ENCODE measurements at places on chromosomes 7 and 10.

DNA sequence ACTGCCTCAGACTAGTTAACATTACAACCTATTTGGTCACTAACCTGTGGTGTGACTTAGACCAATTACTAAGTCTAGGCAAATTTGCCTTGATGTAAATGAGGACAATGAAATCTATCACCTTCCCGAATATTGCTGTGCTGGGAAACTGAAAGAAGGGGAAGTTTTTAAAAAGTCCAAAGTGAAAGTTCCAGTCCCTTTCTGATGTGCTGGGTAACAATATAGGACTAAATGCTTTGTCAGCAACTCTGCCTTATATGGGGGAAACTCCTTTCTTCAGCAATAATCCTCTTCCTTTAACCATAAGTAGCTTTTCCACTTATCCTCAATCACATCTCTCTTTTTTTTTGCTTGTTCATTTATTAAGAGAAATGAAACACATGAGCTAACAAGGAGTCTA lies 3.9 kb downstream of the PIK3AP1 start:
- no peak for DNase-seq

GRCh38 chr10:98420786-98421185 lies 5.8 kb upstream of the PYROXD2 start:
- no peak for DNase-seq

- DNase-seq: no peak
Measured at GRCh38 chr10:100612601-100613595, 77.2 kb downstream of the HIF1AN start.

GRCh38 chr7:126716321-126716720 lies 536.4 kb downstream of the GRM8 start:
- no peak for DNase-seq

DNA sequence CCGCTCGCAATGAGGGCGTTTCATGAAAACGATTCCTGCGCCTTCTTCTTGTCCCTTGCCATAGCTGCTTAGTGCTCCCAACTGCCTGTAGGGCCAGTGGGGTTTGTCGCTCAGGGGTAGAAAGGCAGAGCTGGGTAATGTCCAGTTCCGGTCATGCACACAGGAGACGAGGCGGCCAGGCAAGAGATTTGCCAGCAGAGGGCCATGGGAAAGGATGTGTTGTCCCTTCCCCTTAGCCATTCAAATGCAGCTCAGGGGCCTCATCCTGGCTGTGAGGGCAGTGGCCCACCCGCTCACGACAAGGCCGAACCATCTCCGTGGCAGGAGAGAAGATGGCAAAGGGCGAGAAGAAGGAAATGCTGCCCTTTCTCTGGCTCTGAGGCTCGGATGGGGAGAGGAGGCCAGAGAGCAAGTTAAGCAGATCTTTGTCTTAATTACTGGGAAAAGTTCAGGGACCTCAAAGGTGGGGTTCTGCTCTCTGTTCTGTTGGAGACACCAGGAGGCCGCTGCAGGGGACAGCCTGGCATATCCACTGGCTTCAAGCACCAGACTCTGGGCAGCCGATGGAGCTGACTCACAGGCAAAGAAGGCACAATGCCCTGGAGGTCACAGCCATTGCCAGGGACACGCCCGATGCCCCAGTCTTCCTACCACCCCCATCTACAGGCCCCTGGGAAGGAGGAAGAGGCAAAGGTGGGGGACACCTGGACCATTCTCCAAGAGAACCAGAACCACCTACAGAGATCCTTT lies 534.8 kb upstream of the MGMT start:
- no peak for DNase-seq

GRCh38 chr7:69919426-69920111 lies 321.3 kb downstream of the AUTS2 start:
- no peak for DNase-seq

- DNase-seq: peak; percentile 54
Measured at GRCh38 chr10:12499076-12499986, 150.0 kb downstream of the CAMK1D start.

DNA sequence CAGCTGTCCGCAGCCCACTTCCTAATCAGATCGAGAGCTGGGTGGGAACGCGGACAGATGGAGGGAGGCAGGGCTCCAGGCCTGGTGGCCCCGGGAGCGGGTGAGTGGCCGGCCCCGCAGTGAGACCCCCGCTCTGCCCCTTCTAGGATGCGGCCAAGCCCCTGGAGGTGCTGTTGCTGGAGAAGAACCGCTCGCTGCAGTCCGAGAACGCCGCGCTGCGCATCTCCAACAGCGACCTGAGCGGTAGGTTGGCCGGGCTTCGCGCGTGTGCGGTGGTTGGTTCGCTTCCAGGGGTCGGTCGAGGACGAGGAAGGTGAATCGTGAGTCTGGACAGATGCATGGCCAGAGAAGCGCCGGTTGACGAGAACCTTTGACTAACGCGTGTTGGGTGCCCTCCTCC lies 91.3 kb upstream of the SH2B2 start:
- DNase-seq: no peak

DNA sequence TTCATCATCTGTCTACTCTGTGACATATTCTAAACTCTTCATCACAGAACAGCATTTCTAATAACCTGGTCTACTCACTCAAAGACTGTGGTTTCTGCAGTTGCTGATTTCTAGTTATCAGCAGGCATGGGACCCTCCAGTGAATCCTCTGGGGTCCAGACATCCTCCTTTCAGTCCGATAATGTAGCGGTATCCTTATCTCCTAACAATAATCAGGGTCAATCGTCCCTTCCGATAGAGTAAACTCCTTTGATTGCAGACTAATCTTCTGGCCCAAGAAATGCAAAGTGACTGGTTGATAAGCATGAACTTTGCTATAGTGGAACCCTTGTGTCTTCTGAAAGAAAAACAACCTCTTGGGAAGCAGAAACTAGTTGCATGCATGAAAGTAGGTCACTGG lies 1209.8 kb upstream of the CELF2 start:
- DNase-seq: peak; percentile 73

DNA sequence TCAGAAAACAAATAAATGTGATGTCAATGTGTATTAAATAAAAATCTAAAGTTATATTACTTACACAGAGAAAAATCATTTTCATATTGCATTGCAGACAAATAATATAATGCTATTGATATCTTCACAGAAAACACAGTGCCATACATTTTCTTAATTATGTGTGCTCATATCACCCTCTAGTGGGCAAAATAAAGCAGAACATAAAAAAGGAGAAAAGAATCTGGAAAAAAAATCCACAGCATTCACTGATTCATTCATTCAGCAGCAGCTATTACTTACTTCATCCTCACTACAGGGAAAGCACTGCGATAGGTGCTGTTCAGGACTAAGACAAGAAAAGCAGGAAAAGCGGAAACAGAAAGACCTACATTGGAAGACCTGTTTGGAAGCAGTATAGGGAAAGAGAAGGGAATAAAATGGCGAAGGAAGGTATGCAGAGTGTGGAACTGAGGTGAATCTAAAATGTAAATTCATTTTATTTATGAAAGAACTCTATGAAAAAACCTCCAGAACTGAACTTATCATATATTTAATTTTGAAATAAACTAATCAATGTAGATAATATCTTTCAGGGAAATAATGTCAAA lies 73.2 kb downstream of the POT1 start:
- DNase-seq: peak; percentile 72

GRCh38 chr7:55069271-55069792 lies 50.5 kb downstream of the EGFR start:
- no peak for DNase-seq

All from hematopoietic multipotent progenitor cell treated with erythropoietin and hydrocortisone succinate and interleukin-3 and kit ligand, for 4 days (in vitro differentiated cells).